ENCODE measurements at places on chromosomes 1 and 21.

DNA sequence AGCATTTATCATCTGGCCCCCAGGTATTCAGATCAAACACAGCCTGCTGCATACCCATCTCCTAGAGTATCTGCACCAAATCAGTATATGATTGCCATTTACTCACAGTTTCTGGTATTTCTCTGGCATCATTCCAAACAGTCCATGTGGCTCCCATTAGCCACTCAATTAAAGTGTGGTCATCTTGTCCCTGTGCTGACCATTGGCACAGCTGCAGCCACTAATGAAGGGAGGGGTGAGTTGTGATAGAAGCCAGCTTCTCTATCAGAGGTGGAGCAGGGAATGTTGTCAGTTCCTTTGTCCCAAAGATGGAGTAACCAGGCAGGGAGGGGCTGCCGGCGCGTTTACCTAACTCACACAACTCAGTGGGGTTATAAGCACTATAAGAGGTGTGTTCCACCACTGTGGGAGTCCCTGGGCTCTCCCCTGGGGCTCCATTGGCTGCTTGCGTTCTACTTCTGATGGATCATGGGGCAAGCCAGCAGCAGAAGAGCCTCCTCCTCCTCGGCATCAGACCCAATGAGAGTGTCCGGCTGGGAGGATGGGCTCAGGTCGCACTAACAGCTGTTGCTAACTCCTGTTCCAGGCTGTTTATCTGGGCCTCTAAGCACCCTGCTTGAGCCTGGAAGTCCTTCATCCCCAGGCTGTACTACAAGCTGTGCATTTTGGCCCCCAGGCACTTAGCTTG is 108.6 kb downstream of the GDAP2 start:
- no peak for DNase-seq

- no peak for DNase-seq
Measured at GRCh38 chr1:173479649-173480048, 2.5 kb downstream of the PRDX6 start.

DNA sequence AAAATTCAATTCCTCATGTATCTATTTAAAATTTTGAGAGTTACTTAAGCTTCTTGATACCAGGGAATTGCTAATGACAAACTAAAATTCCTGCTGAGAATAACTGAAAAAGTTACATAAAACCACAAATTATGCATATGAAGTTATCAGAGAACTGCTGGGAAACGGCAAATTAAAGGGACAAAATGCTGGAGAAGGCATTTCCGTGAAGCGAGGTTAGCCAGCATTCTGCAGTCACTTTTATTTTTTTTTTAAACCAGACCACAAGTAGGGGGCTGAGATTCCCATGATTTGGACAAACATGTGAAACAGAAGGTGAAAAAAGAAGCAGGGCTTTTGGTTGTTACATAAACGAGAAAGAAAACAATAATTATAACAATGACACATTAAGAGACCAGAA is 737.6 kb upstream of the CHRM3 start:
- no peak for DNase-seq

DNA sequence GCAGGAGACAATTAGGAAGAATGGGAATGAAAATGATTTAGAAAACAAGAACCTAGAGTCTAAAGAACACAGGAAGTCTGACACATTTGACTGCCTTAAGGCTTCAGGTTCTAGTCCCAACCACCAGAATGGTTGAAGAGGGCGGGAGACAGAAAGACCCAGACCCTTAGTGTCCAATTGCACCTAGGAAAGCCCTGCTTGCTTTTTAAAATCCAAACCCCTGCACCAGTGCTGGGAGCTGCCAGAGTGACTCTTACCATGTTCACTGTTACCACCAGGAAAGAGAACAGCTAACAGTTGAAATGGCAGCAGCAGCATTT is 265 bp downstream of the CD1B start:
- DNase-seq = no peak

GRCh38 chr1:36847186-36847585 is 187.1 kb downstream of the GRIK3 start:
- no peak for DNase-seq
